ENCODE measurements at places on chromosomes 12 and 14. TPM values are rescaled to one million over a fixed set of nuclear protein-coding genes. Genes with fewer than 3 reads are reported as not detected.

Gene TSHR
- not detected for total RNA-seq

DNA sequence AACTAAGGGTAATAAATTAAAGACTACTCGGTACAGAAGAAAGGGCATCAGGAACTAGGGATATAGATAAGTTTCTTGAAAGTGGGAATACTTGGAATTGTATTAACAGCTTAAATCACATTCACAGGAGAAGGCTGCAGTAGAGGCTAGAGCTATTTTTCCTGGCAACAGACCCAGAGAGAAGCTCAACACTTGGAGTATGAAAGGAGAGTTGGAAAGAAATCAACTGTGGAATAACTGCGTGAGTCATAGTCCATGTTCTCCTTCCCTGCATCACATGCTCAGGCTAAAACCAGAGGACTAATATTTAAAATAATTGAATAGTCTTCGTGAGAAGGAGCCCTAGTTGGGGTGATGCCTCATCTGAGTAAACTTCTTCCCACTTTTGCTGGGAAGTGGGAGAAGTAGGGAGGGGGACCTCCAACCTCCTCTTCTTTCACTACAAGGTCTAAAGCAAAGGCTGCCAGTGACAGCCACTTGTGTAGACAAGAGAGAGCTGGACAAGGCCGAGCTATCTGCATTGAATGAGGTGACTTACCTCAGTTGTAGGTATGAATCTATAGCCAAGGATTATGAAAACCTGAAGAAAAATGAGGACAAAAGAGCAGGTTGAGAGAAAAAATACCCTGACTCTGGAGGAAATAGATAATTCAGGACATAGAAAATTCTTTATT is 32.7 kb downstream of the DYRK2 start:
- DNase-seq = no peak

DNA sequence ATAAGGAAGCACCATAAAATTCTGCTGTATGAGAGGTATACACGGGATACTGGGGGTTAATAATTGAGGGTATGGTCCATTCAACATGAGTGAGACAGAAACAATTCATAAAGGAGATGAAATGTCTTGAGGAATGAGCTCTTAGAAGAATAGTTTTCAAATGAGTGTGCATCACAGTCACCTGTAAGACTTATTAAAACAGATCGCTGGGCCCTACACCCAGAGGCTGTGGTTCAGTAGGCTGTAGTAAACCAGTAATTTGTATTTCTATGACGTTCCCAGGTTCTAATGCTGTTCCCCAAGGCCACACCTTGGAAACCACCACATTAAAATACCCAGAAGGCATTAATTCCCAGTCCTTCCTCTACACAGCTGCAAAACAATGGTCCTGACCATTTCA is 49.6 kb downstream of the CAND1 start:
- DNase-seq = no peak

DNA sequence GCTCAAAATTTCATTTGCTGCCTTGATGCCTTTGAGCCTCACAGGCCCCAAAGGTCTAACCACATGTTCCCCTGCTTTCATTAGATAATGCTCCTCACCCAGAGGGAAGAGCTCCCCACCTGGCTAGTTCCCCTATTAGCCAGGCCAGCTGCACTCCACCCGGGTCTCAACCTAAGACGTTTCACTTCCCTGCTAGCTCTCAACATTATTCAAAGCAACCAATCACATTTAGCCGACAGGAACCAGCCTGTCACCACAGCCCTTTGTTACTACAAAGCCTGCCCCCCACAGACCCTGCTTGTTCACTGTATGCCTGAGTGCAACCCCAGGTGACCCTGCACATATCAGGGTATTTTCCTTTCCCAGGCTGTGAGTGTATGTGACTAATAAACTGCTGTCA is 78.6 kb downstream of the SLC15A5 start:
- DNase-seq = peak; percentile 19

DNA sequence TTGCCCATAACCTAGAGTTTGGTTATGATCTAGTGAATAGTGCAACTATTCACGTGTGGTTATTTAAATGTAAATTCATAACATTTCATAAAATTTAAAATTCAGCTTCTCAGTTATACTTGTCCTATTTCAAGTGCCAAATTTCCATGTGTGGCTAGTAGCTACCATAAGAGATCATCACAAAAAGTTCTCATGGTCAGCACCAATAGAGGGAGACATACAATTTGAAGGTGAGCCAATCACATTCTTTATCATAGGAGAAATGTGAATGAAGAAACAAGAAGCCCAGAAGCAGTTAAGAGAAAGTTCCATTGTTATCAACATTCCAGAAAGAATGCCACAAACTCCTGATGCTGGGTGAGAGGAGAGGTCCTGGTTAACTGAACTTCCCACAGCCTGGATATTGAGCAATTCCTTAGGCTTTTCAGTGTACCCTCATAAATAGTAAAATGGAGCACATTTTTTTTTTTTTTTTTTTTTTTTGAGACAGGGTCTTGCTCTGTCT is 892.9 kb upstream of the USP15 start:
- DNase-seq = no peak

DNA sequence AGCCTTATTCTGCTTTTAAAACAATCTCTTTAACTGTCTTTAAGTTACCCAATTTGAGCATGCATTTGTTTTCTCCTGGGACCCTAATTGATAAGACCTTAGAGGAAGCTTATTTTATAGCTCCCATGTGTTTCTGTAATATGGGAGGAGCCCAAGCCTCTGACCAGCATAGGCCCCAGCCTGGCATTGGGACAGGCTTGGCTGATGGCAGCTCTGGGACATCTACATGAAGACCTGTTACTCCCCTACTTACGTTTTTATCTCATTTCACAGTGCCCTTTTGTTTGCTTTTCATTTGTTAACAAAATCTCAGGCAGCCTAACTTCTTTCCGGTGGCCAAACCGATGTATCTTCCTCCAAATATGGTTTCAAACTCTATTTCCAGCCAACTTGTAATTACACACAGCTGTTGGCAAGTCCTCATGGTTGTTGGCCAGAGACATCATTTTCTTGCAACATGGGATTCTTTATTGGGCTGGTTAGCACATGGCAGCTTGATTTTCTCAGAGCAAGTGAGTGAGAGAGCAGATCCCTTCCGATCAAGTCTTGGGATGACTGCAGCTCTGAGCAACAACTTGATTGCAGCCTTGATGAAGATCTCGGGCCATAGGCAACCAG is 1117.5 kb downstream of the AACS start:
- no peak for DNase-seq

GRCh38 chr14:22388669-22389595 is 200.1 kb downstream of the DAD1 start:
- no peak for DNase-seq
